ENCODE measurements at places on chromosomes 5 and 9.

- no peak for DNase-seq
Measured at GRCh38 chr5:98588215-98588614, 185.2 kb upstream of the RGMB start.

DNA sequence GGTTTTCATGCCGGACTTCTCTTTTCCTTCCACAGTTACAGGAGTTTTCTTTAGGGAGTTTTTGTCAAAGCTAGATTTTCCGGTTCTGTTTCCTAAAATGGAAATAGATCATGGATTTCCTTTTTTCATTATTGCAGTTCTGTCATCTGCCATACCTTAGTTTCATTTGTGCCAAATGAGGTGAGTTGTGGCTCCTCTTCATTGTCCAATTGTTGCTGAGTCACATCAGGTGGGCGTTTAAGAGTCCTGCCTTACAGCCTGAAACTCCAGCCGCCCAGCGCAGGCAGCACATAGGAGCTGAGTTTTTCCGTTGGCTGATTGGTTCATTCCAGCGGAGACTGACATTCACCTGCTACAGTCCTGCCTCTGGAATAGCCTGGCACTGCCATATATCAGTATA lies 14.1 kb downstream of the SLC25A25 start:
- DNase-seq: no peak

- DNase-seq: no peak
Measured at GRCh38 chr9:107733523-107733894, 243.9 kb upstream of the KLF4 start.

DNA sequence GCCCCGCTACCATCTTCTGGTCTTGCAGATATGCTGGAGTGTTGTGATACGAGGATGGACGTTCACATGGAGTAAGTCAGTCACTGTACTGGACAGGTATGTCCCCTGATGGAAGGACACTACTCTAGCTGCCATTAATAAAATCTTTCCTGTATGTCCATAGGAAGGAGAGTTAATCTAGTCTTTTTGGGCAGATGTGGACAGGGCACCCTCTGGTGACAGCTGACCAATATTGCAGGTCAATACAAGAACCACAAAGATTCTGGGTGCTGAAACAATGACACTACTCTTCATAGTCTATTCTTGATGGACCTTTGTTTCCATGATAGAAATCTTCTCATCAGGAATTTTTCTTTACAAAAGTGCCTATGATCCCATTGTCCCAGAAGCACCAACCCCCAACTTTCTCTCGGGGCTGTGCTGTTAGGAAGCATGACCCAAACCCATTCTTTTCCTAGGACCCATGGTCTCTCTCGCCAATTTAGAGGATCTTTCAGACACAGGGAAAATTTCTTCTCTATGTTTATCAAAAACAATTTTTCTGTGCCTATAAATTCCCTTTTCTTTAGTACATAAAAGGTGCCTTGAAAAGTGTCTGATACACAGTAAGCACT lies 376.9 kb downstream of the DTWD2 start:
- DNase-seq: no peak

GRCh38 chr5:98742396-98743073 lies 30.9 kb upstream of the RGMB start:
- no peak for DNase-seq

DNA sequence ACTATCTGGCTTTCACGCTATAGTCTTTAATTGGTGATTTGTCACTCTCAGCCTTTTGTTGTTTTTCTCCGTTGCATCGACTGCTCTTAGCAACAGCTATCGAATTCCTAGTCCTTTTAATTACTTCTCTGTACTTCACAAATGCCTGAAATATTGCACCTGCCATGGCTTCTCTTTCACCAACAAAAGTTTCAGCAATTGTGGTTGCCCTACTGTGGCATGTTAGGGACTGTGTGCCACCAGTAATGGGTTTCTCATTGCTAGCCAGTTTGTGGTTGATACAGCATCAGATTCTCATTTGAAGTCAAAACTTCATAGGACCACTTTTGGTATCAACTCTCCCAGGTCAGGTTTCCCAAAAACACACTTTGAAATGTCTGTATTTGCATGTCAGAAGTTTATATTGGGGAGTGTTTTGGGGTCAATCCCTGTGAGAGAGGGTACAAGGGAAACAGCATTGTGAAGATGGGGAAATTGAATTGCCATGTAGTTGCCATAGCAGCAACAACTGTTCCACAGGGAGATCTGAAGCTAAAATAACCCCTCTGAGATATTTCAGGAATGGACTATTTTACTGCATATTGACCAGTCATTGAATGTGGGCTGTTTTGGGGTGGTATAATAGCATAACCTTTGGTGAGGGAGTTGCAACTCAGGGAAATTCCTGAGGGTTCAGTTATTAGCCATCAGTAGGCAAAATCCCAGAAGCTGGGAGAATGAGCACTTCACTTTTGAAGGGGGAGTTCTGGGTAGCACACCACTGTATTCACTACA lies 99.2 kb downstream of the WDR70 start:
- no peak for DNase-seq

DNA sequence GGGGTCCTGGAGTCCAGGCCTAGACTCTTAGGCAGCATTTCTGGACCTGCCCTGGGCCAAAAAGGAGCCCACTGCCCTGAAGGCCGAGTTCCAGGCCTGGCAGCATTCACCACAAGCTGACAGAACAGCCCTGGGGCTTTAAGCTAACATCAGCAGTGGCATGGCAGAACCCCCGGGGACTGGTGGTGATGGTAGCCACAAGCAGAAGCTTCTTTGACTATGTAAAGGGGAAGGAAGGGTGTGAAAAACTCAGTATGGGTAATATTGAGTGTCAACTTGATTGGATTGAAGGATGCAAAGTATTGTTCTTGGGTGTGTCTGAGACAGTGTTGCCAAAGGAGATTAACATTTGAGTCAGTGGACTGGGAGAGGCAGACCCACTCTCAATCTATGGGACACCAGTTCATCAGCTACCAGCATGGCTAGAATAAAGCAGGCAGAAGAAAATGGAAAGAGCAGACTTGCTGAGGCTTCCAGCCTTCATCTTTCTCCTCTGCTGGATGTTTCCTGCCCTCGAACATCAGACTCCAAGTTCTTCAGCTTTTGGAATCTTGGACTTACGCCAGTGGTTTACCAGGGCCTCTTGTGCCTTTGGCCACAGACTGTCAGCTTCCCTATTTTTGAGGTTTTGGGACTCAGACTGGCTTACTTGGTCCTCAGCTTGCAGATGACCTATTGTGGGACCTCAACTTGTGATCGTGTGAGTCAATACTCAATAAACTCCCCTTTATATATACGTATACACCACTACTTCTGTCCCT lies 661.0 kb upstream of the C9orf72 start:
- no peak for DNase-seq

DNA sequence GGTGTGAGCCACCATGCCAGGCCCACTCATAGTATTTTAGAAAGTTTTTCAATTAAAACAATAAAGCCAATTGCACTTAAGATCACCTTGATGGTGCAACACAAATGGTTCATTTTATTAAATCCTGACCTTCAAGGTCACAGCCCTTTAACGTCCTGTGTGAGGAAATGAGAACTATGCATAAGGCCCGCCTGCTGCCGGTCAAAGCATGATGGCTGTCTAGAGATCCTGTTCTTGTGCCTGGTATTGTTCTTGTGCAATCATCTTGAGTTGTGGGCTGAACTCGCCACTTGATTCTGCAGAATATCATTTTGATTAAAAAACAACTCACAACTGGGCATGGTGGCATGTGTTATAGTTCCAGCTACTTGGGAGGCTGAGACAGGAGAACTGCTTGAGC lies 43.6 kb upstream of the FBXW11 start:
- DNase-seq: no peak

- no peak for DNase-seq
Measured at GRCh38 chr9:136757328-136757727, 715 bp downstream of the LCN8 start.

- no peak for DNase-seq
Measured at GRCh38 chr9:138042640-138043039, 165.1 kb downstream of the CACNA1B start.

DNA sequence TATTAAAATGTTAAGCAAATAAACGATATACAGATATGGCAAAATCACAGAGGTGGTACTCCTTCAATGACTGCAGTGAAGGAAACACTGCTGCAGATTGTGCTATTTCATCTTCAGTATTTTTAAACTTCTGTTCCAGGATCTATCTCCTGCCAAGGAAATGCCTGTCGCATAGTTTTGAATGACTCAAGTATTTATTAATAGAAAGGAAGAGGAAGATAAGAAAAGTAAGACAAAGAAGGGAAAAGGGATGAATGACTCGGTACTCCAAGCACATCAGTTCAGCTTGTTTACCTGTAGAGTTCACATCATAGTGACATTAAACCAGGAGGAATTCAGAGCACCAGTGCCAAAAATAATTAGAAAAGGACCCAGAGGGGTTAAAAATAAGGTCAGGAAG lies 5.1 kb upstream of the GPX8 start:
- DNase-seq: peak; percentile 81

DNA sequence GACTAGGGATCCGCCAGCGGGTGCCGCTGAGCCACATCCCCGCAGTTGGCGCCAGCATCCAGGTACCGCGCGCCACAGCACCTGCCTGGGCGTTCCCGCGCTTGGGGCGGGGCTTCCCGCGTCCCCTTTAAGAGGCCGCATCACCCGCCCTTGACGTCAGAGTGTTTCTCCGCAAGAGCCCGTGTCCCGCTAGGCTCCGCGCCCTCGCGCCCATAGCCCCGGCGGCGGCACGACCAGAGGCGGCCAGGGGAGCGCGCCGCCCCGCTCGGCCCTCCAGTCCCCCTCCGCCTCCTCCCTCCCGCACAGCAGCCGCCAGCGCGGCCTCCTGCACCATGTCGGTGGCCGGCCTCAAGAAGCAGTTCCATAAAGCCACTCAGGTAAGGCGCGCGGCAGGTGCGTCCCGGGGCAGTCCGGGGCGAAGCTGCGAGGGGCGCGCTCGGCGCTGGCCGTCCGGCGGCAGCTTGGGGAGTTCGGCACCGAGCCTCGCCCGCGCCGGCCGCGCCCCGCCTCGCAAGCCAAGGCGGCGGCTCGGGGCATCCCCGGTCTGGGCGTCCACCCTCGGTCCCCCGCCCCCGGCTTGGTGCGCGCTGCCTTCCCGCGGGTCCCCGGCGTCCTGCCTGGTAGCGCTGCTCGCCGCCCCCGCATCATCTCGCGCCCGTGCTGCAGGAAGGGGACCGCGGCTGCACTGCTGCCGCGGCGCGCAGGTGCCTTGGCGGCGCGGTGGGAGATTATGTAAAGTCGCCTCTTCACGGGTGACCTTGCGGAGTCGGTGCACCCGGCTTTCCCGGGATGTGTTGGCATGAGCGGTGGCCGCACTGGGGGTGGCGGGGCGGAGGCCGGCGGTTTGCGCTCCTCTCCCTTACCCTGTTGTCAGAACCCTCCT lies at the start of gene SH3GL2:
Gene SH3GL2, plus strand, starts transcription at position 156 of the 883 bp plus-strand sequence.
- peak; percentile 10 for DNase-seq

- DNase-seq: peak; percentile 37
Measured at GRCh38 chr9:125296843-125297372, 35.3 kb downstream of the GAPVD1 start.

GRCh38 chr5:143135832-143136551 lies 267.5 kb downstream of the NR3C1 start:
- peak; percentile 55 for DNase-seq

GRCh38 chr5:11737010-11737409 lies 167.2 kb downstream of the CTNND2 start:
- DNase-seq: peak; percentile 1

GRCh38 chr9:75930730-75931321 lies 40.4 kb downstream of the PCSK5 start:
- peak; percentile 22 for DNase-seq

GRCh38 chr5:137995749-137996128 lies 37.1 kb downstream of the FAM13B start:
- DNase-seq: no peak

DNA sequence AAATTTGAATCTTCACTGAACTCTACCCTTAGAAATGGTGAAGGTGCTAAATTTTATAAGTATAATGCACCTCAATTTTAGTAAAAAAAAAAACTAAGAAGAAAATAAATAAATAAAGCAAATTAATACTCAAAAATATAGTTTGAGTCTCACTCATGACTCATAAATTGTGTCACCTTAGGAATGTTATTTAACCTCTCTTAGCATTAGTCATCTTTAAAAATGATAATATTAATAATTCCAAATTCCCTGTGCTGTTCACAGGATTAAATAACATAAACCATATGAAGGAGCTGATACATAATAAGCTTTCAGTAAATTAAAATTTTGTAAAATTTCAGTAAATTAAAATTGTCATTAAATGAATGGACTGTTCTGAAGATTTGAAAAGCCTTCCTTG lies 339.8 kb upstream of the RGMB start:
- DNase-seq: peak; percentile 10

- DNase-seq: no peak
Measured at GRCh38 chr9:6565312-6565711, 80.2 kb downstream of the GLDC start.

- no peak for DNase-seq
Measured at GRCh38 chr9:32384002-32384363, 460 bp upstream of the ACO1 start.

DNA sequence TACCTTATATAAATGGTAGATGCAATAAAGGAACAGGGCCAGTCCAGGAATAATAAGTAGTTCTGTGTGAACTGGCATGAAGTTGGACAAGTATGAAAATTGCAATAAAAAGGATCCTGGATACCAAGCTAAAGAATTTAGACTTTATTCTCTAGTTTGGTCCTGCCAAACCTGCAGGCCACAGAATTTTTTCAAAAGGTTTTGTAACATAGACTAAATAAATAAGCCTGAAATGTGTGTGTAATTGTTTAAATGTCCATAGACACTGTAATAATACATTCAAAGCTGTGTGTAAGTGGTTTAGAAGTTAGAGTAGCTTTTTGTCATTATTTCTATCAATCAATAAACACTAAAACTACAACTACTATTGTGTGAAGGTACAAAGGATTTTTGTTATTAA lies 75.8 kb upstream of the PLPP1 start:
- DNase-seq: no peak

GRCh38 chr9:17436854-17437253 lies 142.0 kb upstream of the SH3GL2 start:
- DNase-seq: no peak

DNA sequence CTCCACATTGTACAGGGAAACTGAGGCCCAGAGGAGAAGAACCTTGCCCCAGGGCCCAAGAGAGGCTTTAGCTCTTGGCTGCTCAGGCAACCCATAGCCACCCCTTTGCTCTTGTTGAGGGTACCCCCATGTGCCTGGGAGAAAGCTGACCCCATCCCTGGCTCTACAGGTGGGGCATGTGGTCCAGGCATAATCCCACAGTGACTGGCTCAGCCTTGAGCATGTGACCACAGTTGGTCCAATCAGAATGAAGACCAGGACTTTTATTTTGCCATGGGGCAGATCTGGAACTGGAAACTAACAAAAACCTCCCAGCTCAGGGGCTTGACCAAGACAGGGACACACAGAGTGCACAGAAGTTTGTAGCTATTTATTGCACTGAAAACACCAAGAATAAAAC lies 29.3 kb downstream of the SLC6A7 start:
- DNase-seq: no peak

GRCh38 chr9:16773617-16774016 lies 96.9 kb downstream of the BNC2 start:
- DNase-seq: no peak

- no peak for DNase-seq
Measured at GRCh38 chr5:121688126-121688525, 163.6 kb upstream of the FTMT start.

- peak; percentile 40 for DNase-seq
Measured at GRCh38 chr5:177419046-177419445, 7.4 kb upstream of the GRK6 start.

Measured in astrocyte (in vitro differentiated cells and primary cell).